ENCODE measurements at places on chromosomes 2 and 18.

DNA sequence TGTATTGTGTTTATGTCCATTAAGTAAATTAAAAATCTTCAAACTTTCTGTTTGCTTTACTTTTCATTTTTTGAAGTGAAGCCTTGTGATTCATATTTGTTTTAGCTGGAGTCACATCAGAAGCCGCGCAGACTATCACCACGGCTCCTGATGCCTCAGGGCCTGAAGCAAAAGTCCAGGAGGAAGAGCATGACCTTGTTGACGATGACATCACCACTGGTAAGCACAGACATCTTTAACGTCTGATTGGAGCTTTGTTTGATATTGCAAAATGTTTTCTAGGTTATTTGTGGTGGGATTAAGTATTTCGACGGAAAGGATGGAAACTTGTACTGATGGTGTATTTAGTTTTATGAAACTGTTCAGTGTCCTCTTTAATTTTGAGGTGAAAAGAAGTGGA, 164.8 kb downstream of the WDR7 start:
- DNase-seq: no peak

GRCh38 chr2:38438883-38439612, 62.0 kb upstream of the ATL2 start:
- no peak for DNase-seq

- no peak for DNase-seq
Measured at GRCh38 chr2:26139269-26140183, 33.4 kb upstream of the GAREM2 start.

- no peak for DNase-seq
Measured at GRCh38 chr2:73033142-73033765, 38.3 kb downstream of the SFXN5 start.

DNA sequence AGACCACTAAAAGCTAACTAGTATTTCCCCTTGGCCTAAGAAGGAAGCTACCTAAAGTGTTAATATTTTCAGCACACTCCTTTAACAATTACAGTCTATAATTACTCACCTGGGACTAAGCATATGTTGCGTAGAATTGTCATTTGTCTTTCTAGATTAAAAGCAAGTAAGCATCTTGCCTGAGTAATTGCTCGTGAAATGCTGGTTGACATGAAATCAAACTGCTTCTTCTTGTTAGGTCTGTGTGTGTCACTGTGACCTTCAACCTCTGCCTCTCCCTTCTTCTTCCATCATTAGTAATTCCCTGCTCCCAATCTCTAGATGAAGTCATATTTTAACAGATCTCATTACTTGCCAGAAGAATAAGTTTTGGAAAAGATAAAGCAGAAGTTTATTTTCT, 212.2 kb downstream of the XIRP2 start:
- no peak for DNase-seq

DNA sequence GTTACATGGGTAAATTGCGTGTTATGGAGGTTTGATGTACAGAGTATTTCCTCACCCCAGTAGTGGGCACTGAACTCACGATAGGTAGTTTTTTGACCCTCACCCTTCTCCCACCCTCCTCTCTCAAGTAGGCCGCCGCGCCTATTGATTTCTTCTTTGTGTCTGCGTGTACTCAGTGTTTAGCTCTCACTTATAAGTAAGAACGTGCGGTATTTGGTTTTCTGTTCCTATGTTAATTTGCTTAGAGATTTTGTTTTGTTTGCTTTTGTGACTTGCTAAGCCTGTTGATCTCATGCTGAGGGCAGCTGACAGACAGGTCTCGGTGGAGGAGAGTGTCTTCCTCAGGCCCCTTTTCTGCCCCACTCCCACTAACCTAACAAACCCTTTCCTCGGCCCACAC, 36.2 kb downstream of the ACOXL start:
- no peak for DNase-seq

DNA sequence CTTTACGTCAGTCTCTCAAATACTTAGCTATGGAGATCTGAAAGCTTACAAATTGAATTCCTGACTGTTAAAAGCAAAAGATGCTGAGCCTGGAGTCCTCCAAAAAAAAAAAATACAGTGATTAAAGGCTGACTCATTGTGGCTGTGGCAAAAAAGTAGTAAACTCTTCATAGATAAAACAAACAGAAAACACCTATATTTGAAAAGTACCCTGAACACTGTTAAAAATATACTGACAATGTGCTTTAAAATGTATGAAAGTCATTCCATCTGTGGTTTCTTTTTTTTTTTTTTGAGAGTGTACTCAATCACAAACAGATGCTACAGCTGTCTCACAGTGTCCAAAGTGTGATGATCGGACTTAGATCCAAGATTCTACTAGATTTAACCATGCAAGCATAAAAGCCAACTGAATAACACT, 267.6 kb upstream of the CYP26B1 start:
- no peak for DNase-seq

Data from stimulated activated CD8-positive, alpha-beta memory T cell treated with anti-CD3 and anti-CD28 coated beads, Interleukin-4, amount 100 ng/mL, for 4 hours (primary cell).